Ureter (tissue), 1 donor: ENCODE measurements at places on chromosomes 1 and 21. TPM values are rescaled to one million over a fixed set of nuclear protein-coding genes. Genes with fewer than 3 reads are reported as not detected.
A peak's percentile ranks its signal among the peaks of the same experiment; 100 is the strongest.

LRRC8B gene
- 14.4 TPM for total RNA-seq

FAM72C gene
- total RNA-seq, result 0.42 TPM

GRCh38 chr1:115230281-115230680 is 107.8 kb downstream of the NGF start:
- no peak for DNase-seq

DNA sequence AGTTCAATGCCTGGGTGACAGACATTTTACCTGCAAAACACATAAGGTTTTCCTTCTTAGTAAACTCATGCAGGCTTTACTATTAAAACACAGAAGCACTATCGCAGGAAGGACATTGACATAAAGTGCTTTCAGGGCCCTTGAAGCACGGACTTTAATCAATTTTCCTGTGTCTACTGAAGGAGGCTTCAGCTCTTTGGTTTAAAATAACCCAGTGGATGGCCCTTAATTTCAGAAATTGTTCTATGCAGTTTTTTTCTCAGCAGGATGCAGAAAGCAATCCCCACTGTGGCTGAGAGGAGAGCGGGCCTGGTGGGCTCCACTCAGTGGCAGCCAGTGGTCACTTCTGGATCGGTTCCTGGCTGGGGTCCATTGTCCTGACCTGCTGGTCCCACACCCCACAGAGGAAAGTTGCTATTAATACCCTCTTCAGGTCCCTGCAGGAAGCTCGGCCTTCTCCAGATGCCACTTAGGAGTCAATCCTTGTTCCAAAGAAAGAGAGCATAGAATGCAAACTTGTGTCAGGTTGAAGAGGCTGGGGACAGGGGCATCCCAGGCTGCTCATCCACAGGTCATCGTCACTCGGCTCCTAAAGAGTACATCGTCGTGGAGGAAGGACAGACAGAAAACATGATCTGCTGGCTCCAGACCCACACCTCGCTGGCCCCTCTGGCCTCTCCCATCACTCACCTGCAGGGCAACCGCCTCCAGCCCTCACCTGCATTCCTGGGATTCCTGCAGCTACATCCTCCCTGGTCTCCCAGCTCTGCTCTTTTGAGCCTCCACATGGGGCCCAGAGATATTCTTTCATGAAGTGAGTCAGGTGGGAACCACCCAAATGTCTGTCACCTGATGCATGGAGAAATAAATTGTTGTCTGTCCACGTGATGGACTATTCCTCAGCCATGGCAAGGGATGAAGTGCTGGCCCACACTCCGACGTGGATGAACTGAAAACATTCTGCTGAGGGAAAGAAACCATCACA is 153.1 kb downstream of the PSMG1 start:
- no peak for DNase-seq

- DNase-seq, result no peak
These were observed 42.2 kb upstream of the RGS21 start for GRCh38 chr1:192274588-192274987.

GRCh38 chr1:207799989-207800648 is 48.3 kb downstream of the CD46 start:
- no peak for DNase-seq

DNA sequence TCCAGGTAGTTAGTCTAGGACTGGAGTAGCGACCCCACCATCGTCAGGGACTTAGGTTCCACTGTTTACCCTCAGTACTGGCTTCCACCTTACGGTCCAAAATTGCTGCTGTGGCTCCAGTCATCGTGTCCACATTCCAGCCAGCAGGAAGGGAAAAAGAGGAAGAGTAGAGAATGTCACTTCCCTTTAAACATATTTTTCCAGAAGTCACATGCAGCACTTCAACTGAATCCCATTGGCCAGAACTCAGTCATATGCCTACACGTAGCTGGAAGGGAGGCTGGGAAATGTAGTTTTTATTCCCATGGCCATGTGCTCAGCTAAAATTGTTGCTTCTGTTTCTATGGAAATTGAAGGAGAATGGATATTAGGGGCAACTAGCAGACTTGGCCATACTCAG is 84.1 kb upstream of the SELENON start:
- DNase-seq, result no peak

DEGS1 gene
- total RNA-seq, result 30.9 TPM

DNA sequence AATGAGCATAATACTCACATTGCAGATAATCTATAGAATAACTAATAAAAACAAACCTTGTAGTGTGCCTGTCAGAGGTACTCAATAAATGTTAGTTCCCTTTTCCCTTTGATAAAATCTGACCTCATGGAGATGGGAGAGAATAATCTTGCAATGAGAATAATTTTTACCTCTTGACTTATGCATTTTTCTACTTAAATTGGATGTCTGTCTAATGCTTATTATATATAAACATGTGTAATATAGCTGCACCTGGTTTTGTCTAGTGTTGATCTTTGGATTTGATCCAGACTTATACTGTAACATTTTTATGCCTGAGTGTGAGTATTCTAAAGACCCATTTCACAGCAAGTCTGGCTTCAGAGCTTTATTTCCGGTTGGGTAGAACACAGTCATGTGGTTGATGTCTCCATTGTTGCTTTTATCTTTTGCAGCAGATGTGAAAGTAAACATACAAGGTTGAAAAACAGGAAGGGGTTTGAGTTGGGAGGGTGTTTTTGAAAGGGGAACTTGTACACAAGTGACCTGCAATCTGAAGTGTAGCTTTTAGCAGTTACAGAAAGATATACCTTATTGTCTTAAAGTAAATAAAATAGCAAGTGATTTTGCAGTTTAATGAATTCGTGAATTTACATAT is 12.4 kb downstream of the EPB41 start:
- DNase-seq, result no peak

DNA sequence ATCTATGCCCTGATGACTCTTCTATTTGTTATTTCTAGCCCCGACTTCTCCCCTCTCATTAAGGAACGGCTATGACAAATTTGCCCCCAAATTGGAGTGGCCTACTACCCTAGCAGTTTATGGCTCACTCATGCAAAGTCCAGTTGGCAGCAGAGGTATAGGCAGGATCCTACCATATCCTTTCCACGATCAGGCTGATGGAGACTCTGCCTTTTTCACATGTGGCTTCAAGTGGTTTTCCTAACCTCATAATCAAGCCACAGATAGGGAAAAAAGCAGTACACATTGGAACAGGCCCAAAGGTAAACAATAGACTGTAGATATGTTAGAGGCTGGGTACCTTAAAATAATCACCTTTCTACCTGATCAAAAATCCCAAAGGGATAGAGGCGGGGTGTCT is 292.5 kb downstream of the NCAM2 start:
- DNase-seq, result no peak

DNA sequence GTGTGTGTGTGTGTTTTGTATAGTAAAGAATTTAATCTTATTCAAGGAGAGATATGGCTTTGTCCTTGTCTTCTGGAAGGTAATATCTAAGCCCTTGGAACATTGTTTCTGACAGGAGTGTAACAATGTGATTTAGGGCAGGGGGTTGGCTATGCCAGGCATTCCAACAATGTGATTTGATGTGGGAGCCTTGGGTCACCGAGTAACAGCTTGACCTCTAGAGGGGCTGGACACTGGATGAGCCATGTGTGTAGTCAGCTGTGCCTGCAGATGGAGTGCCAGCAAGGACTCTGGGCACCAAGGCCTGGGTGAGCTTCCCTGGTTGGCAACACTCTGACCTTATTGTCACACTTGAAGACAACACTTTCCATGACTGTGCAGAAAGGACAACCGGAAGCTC is 336.1 kb upstream of the ZP4 start:
- no peak for DNase-seq

- no peak for DNase-seq
These were observed 37.8 kb upstream of the CTTNBP2NL start for GRCh38 chr1:112358061-112358770.

GRCh38 chr1:2214541-2215241 is 13.4 kb upstream of the SKI start:
- peak; percentile 62 for DNase-seq

DNA sequence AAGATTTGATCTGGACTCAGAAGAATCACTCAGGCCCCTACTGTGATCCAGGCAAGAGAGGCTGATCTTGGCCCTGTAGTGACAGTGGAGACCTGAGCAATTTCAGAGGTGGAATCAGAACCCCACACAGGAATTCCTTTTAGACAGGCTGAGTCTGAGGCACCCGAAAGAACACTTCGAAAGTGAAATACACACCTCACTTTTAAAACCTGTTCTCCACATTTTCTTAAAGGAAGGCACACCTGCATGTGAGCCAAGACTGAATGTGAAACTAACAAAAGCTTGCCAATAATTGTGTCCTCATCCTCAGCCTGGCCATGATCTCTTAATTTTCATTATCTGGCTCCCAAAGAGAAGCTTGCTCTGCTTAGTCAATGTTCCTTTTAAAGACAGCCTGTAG is 32.2 kb downstream of the SIPA1L2 start:
- no peak for DNase-seq

DNA sequence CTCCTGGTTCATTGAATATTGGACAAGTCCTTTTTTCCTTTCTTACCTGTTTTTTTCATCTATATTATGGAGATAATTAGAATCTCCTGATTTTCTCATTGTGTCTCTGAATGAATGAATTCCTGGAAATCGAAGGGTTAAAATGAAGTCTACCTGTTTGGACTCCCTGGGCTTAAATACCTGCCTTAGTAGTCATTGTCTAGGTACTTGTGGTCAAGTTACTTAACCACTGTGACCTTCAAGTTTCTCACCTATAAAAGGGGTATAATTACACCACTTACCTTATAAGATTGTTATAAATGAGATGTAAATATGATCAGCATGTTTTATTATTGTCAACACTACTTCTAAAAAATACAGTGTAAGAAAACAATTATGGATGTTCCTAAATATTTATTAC is 9.0 kb upstream of the TBX19 start:
- DNase-seq, result no peak

CATSPER4 gene
- total RNA-seq, result not detected

- DNase-seq, result no peak
These were observed 69.6 kb downstream of the PIK3R3 start for GRCh38 chr1:46062651-46063319.

IL24 gene
- not detected for total RNA-seq
